ENCODE measurements at places on chromosomes 2 and 18.

DNA sequence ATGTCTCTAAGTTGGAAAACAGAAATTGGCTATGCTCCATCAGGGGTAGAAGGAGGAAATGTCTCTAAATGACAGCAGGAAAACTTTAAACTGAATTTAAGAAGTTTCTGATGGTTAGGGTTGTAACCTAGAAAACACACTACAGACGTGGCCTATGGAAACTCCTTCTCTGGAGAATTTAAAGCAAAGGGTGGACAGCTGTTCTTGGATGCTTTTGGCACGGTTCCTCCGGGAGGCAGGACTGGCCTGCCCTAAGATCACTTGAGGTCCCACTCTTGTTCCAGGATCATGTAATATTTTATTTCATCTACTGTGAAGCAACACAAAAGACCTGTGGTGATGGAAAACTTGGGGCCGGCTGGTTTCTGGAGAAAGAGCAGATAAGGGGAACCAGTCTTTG, 77.0 kb downstream of the NRP2 start:
- DNase-seq: no peak

DNA sequence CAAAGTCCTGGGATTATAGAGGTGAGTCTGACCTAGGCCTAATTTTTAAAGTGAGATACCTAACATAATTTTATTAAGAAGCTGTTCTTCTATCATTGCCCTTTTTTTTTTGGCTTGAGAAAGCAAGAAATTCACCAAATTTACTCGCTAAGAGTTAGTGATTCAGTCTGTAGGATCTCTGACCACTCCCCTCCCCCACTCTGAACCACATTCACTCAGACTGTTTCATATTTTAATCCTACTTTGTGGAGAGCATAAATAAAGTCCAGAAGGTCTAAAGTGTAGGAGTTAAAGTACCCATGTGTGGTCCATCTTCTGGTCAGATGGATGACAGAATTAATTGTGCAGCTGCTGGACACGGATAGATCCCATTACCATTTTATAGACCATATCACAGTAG, 115.8 kb upstream of the MGAT5 start:
- DNase-seq: no peak

DNA sequence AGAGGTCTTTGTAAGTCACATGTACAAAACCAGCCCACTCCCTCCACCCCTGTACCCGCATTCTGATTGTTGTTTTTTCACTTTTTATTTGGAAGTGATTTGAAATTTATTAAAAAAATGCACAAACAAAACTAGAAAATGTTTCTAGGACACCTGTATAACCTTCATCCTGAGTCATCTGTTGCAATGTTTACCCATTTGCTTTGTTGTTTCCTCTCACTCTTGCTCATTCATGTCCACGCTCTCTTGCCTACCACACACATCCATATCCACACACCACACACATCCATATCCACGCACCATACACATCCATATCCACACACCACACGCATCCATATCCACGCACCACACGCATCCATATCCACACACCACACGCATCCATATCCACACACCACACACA, 18.8 kb downstream of the ZNF407 start:
- no peak for DNase-seq

- no peak for DNase-seq
These were observed 2.5 kb downstream of the CHN1 start for GRCh38 chr2:175002547-175003274.

DNA sequence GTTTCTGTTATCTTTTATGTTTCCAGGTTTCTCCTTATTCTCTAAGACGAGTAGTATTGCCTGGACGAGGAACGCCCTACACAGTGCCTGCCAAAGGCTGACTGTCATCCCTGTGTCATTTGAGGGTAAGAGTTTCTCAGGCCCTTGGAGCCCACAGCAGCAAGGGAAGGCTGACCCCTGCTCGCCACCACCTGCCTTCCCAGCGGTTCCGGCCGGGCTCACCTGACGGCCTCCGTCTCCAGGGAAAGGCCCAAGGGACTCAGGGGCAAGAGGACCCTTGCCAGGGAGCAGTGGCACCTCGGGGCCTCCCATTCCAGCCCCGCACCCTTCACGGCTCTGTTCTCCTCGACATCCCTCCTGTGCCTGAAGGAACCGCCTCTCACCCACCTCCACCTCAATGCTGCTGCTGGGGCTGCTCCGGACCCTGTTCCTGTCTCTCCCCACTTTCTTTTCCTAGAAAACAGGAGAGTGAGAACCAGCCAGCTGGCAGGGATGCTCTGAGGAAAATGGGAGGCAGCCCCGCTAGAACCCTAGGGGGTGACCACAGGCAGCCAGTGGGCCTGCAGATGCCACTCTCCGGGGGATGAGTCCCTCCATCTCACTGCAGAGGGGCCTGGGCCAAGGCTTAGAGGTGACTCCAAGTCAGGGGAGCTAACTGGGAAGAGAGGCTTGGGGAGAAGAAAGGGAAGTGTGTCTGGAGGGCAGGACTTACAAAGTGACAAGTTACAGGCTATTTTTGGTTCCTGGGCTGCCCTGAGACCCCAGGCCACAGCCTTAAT, 1.9 kb downstream of the LIMS2 start:
- no peak for DNase-seq

DNA sequence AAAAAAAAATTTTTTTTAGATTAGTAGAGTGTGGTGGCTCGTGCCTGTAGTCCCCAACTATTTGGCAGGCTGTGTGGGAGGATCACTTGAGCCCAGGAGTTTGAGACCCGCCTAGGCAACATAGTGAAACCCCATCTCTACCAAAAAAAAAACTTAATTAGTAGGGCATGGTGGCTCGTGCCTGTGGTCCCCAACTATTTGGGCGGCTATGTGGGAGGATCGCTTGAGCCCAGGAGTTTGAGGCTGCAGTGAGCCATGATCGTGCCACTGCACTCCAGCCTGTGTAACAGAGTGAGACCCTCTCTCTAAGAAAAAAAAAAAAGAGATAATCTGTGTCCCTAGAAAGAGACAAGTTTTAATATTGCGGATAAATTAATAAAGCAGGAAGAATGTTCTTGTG, 8.8 kb downstream of the GPR55 start:
- no peak for DNase-seq

- DNase-seq: no peak
These were observed 202.1 kb upstream of the UBE2E3 start for GRCh38 chr2:180778291-180778690.

DNA sequence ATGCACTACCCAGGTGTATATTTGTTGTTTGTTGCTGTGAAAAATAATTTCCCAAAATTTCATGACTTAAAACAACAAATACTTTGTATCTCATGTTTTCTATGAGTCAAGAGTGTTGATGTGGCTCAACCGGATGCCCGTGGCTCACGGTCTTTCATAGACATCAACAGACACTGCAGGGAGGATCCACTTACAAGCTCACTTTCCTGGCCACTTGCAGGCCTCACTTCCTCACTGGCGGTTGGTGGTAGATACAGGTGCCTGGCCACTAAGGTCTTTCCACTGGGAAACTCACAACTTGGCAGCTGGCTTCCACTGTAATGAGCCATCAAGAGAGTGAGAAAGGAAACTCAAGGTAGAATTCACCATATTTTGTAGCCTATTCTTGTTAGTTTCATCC, 662.9 kb downstream of the IRS1 start:
- peak; percentile 5 for DNase-seq

- DNase-seq: peak; percentile 36
These were observed 697 bp downstream of the ITGA4 start for GRCh38 chr2:181457741-181458425.

DNA sequence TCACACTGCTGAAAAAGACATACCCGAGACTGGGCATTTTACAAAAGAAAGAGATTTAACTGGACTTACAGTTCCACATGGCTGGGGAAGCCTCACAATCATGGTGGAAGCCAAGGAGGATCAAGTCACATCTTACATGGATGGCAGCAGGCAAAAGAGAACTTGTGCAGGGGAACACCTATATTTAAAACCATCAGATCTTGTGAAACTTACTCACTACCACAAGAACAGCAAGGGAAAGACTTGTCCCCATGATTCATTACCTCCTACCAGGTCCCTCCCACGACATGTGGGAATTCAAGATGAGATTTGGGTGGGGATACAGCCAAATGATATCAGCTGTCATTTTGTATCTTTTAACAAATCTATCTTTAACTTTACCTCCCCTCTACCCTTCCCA, 251.1 kb upstream of the RASGRP3 start:
- no peak for DNase-seq

DNA sequence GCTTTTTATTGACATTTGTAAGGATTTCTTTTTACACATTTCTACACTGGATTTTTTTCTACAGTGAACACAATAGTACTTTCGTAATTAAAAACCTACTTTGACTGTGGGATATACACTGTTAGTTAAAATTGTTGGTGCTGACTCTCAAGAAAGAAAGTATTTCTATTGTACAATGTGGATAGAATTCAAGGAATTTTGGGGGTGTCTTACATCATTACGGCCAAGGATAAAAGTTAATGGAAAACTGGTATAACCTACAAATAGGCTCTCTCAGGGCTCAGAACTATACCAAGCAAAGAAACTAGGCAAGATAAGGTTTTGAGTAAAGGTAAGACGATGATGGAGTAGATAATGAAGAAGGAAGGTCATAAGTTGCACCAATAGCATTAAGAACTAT, 198.4 kb upstream of the PARD3B start:
- no peak for DNase-seq

DNA sequence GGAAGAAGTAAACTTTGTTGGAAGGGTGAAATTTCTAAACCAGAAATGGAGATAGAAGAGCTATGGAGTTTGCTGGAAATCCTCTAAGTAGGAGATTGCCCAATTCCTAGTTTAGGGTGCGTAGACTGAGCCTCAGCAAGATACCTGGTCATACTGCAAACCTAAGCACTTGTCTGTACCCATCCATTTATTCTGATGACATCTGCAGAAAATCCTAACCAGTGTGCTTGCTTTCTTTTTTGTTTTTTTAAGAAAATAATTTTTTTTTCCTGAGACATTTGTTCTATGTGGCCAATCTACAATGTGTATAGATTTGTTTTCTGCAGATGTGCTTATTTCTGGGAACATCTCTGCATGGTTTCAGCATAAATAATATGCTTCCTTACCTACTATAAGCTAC, 144.7 kb downstream of the LYPD6B start:
- DNase-seq: no peak

DNA sequence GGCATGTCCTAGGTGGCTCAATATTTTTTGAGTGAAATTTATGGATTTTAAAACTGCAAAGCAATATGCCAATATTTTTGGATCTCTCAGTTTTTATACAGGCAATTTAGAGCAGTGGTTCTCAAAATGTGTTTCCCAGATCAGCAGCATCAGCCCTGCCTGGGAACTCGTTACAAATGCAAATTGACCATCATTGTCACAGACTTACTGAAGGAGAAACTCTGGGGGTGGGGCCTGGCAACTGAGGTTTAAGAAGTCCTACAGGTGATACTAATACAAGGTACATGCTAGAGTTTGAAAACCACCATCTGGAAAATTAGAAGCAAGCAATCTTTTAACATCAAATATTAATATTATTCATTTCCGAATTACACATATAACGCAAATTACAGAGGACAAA, 215.6 kb upstream of the PID1 start:
- DNase-seq: no peak

DNA sequence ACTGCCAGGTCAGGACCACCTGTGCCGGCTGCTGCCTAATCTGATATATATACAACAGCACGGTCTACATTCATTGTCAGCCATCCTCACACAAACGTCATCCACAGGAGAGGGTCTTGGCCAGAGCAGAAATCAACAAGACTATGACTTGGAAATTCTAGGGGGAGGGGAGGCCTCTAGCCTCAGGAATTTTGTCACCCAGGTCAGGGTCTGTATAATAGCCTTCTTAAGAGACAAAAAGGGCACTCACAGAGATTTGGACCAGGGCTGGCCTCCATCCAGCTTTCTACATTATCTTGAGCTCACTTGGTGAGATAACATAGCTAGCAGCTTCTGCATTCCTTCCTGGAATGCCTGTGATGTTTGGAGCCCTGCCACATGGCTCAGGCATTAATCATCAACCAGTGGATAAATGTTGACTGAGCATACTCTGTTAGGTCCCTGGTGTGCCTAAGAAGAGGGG, 50.4 kb upstream of the CTIF start:
- DNase-seq: no peak

- no peak for DNase-seq
These were observed 98.8 kb downstream of the RHBDD1 start for GRCh38 chr2:226934546-226935201.

DNA sequence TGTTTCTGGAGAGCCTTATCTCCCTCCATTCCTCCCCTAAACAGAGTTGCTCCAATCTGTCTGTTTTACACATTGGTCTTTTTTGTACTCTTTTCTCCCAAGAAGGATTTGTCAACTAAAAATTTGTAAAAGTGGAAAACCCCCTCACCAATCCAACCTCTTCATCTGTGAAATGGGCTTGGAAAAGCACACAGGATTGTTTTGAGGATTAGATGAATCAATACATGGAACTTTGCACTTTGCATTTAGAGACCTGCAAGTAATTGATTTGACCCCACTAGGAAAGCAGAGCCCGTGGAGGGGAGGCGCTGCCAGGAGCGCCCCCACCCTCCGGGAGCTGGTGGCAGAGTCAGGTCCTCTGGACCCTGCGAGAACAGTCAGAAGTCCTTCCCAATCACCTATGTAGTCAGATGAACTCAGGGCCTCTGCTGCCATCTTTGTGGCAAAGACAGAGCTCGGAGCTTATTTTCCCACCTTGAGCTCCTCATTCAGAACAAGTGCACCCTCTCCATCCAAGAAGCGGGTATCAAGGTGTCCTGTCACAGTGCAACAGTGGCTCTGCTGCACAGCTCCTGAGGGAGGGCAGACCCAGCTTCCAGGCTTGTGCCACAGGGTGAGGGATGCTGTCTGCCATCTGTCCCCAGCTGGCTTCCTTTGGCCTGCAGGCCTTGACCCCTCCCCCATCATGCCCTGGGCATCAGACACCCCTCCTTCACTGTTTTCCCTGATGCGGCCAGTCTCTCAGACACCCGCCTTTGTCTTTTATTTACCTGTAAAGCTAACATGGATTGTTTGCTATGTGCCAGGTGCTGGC, 1.7 kb upstream of the TMEM185B start:
- no peak for DNase-seq

DNA sequence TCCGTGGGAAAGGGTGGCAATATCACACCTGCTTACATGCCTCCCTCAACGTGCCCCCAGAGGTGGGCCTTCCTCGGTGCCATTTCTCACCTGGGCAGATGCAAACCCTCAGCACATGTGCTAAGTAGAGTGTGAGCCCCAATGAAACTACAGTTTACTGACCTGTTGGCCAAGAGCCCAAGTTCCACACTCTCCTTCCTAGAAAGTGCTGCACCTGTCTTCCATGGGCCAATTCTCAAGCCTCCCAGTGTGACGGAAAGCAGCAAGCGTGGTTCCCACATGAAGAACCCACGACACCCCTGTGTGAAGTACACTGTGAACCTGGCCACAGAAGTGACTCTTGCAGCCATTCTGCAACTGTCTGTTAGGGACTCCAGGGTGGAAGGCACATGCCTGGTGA, 73.7 kb downstream of the UXS1 start:
- no peak for DNase-seq

- DNase-seq: no peak
These were observed 256.0 kb upstream of the RAB6C start for GRCh38 chr2:129723277-129724020.

- DNase-seq: no peak
These were observed 35.9 kb upstream of the LPIN2 start for GRCh38 chr18:3048820-3049349.
